ENCODE measurements at places on chromosomes 11 and 22.
A peak's percentile ranks its signal among the peaks of the same experiment; 100 is the strongest.

DNA sequence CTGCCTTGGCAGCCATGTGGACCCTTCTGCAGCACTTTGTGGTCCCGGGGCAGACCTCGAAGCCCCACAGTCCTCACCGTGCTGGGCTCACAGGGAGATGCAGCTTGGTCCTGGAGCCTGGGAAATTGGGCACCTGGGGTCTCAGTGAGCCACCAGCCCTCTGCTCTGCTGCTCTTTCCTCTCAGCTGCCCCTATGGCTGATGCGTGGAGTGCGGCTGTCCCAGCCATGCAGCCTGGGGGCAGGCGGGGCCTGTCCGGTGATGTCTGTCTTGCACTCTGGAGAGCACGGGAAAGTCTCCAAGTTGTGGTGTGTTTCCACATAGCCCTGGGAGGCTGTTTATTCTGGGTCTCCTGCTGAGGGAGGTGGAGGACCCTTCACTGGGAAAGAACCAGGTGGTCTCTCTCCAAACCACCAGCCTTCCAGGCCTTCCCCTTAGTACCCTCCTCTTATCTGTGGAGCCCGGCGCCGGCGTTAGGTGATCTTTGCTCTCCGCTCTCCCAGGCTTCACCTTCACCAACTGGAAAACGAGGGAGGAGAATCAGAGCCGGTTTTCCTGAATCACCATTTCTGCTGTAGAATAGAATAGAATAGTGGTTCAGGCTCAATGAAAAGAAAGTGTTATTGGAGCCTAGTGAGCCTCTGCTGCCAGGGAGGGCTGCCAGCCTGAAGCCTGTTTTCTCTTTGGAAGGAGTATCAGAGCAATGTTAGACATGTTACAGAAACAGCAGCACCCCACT lies 41.2 kb upstream of the GRAMD4 start:
- peaks cover 54% of the 10 kb centered on the region for H3K4me1 ChIP-seq
- DNase-seq, result no peak
- H3K27ac ChIP-seq, result peak overlapping the region; percentile 27
- H3K4me3 ChIP-seq, result peak overlapping the region; percentile 92

GRCh38 chr11:102950622-102951081 lies 4.9 kb downstream of the MMP13 start:
- H3K4me3 ChIP-seq, result no peak overlapping the region
- peaks cover 6% of the 10 kb centered on the region for H3K27me3 ChIP-seq
- no peaks in the 10 kb centered on the region for H3K4me1 ChIP-seq
- DNase-seq, result no peak

- H3K4me3 ChIP-seq, result no peak overlapping the region
- no peak overlapping the region for H3K27ac ChIP-seq
- no peaks in the 10 kb centered on the region for H3K27me3 ChIP-seq
- no peaks in the 10 kb centered on the region for H3K4me1 ChIP-seq
- H3K36me3 ChIP-seq, result no peaks in the 10 kb centered on the region
Observed at GRCh38 chr11:106681435-106681834, 336.8 kb downstream of the GUCY1A2 start.

DNA sequence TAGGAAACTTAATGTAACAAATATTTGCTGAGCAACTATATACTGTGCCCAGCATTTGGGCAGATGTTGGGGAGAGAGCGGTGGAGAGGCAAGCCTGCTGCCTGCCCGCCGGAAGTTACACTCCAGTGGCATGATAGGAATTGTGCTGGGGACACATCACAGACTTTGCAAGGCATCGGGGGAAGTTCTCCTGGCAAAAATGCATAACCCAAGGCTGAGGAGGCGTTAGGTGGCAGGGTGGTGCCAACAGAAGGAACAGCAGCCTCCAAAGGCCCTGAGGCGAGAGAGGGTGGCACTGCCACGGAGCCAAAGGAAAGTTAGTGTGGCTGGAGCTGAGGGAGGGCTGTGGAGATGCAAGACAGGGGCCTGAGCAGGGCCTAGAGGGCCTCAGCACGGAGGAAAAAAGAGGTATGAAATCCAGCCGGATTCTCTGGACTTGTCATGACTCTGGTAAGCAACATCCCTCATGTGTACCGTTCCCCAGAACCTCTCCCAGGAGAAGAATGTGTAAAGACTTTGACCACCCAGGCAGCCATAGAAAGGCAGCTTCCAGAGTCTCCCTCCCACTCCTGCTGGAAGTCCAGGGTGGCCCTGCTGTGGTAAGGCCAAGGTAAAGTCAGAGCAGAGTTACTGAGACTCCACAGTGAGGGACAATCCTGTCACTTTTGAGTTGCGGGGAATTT lies 76.1 kb upstream of the RAB1B start:
- no peak overlapping the region for H3K4me3 ChIP-seq
- no peak for DNase-seq
- H3K27me3 ChIP-seq, result no peaks in the 10 kb centered on the region
- H3K27ac ChIP-seq, result peak overlapping the region; percentile 30
- peaks cover 8% of the 10 kb centered on the region for H3K36me3 ChIP-seq
- peaks cover 18% of the 10 kb centered on the region for H3K4me1 ChIP-seq

- no peak overlapping the region for H3K27ac ChIP-seq
- H3K4me1 ChIP-seq, result peaks cover 7% of the 10 kb centered on the region
- DNase-seq, result no peak
Observed at GRCh38 chr11:123033895-123034294, 28.0 kb downstream of the HSPA8 start.

GRCh38 chr22:49783926-49784629 lies 43.6 kb downstream of the BRD1 start:
- no peak overlapping the region for H3K4me3 ChIP-seq
- H3K27me3 ChIP-seq, result no peaks in the 10 kb centered on the region
- peaks cover 9% of the 10 kb centered on the region for H3K36me3 ChIP-seq

GRCh38 chr11:70169632-70170031 lies 33.5 kb upstream of the FADD start:
- peaks cover 8% of the 10 kb centered on the region for H3K27me3 ChIP-seq
- DNase-seq, result no peak
- H3K36me3 ChIP-seq, result no peaks in the 10 kb centered on the region
- no peak overlapping the region for H3K27ac ChIP-seq
- no peak overlapping the region for H3K4me3 ChIP-seq
- H3K4me1 ChIP-seq, result no peaks in the 10 kb centered on the region

- peaks cover 2% of the 10 kb centered on the region for H3K27me3 ChIP-seq
- H3K4me1 ChIP-seq, result peaks cover 15% of the 10 kb centered on the region
- no peak for DNase-seq
- no peak overlapping the region for H3K4me3 ChIP-seq
- H3K36me3 ChIP-seq, result no peaks in the 10 kb centered on the region
Observed at GRCh38 chr22:23032658-23033057, 37.7 kb upstream of the GNAZ start.

GRCh38 chr11:77557553-77557952 lies 32.2 kb upstream of the AQP11 start:
- no peaks in the 10 kb centered on the region for H3K4me1 ChIP-seq
- no peaks in the 10 kb centered on the region for H3K36me3 ChIP-seq
- no peak overlapping the region for H3K27ac ChIP-seq
- no peak for DNase-seq

GRCh38 chr22:43036282-43036829 lies 21.4 kb upstream of the PACSIN2 start:
- no peak for DNase-seq
- H3K36me3 ChIP-seq, result no peaks in the 10 kb centered on the region
- H3K27ac ChIP-seq, result no peak overlapping the region

DNA sequence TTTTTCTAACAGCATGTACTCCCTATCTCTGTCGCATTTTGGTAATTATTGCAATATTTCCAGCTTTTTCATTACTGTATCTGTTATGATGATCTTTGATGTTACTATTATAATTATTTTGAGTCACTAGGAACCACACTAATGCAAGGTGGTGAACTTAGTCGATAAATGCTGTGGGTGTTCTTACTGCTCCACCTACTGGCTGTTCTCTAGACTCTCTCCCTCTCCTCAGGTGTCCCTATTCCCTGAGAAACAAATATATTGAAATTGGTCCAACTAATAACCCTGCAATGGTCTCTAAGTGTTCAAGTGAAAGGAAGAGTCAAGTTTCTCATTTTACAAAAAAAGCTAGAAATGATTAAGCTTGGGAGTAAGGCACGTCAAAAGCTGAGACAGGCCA lies 10.5 kb downstream of the ARL14EP start:
- DNase-seq, result no peak
- peaks cover 29% of the 10 kb centered on the region for H3K4me1 ChIP-seq
- H3K4me3 ChIP-seq, result no peak overlapping the region
- H3K36me3 ChIP-seq, result peaks cover 5% of the 10 kb centered on the region

DNA sequence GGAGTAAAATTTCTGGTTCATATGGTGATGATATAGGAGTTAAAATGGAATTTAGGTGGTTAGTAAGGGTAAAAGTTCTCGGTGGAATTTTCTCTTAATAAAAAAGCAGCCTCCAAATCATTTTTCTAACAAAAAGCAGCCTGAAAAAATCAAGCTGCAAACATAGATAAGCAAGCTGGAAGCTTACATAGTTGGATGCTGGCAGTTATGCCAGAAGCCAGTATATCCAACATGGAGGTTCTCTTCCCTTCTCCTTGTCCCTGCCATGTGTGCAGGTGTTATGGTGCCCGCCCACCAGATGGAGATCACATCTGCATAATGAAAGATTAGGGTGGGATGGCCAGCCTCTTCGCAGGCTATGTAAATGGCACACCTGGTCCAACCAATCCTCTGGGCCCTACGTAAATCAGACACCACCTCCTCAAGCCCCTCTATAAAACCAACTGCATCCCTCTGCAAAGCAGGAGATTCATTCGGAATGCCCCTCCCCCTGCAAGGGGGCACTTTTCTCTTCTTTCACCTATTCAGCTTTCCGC lies 22.4 kb downstream of the PIWIL3 start:
- H3K4me1 ChIP-seq, result peaks cover 6% of the 10 kb centered on the region
- H3K27me3 ChIP-seq, result peaks cover 10% of the 10 kb centered on the region
- H3K27ac ChIP-seq, result no peak overlapping the region
- H3K4me3 ChIP-seq, result no peak overlapping the region

GRCh38 chr22:33300165-33300564 lies 242.0 kb upstream of the SYN3 start:
- no peaks in the 10 kb centered on the region for H3K4me1 ChIP-seq
- no peak for DNase-seq
- H3K27ac ChIP-seq, result no peak overlapping the region
- H3K36me3 ChIP-seq, result no peaks in the 10 kb centered on the region
- H3K27me3 ChIP-seq, result peaks cover 7% of the 10 kb centered on the region
- no peak overlapping the region for H3K4me3 ChIP-seq

DNA sequence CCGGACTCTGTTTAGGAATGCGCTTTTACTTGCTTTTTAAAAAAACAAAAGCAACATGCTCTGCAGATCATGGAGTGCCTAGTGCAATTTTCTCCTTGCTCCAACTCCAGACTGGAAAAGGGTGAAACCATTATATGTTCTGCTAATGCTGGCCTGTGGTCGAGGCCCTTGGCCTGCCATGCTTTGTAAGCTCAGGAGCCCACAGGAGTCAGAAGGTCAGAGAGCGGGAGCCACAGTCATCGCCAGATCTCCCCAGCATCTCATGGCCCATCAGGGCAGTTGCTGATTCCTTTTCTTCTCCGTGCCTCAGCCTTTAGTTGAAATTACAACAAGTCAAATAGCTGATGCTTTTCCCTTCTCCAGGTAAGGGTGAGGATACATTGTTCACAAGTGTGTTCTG lies 80.3 kb downstream of the DDIAS start:
- no peaks in the 10 kb centered on the region for H3K27me3 ChIP-seq
- peaks cover 11% of the 10 kb centered on the region for H3K36me3 ChIP-seq
- H3K27ac ChIP-seq, result no peak overlapping the region
- peaks cover 43% of the 10 kb centered on the region for H3K4me1 ChIP-seq
- no peak overlapping the region for H3K4me3 ChIP-seq

DNA sequence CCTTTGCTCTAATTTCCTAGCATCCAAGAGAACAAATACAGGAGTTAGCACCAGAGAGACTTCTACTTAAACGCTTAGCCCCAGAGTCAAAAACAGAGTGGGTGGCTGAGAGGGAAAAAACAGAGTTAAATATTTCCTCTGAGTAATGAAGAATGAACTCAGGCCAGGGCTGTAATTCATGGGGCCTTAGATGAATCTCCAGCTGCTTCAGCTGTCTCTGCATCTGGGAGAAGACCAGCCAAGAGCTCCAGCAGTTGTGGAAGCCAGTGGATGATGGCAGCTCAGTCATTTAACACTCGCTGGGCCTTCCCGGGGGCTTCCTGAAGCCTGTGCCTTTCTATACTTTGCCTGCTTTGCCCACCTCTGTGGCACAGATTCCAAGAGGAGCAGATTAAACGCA lies 5.7 kb upstream of the ADAMTS15 start:
- peaks cover 15% of the 10 kb centered on the region for H3K27me3 ChIP-seq
- peaks cover 13% of the 10 kb centered on the region for H3K4me1 ChIP-seq
- DNase-seq, result no peak

- no peaks in the 10 kb centered on the region for H3K27me3 ChIP-seq
- peaks cover 21% of the 10 kb centered on the region for H3K4me1 ChIP-seq
- H3K36me3 ChIP-seq, result peaks cover 10% of the 10 kb centered on the region
- DNase-seq, result peak; percentile 74
- peak overlapping the region; percentile 91 for H3K27ac ChIP-seq
Observed at GRCh38 chr22:36873614-36874308, 13.0 kb downstream of the NCF4 start.

- no peak for DNase-seq
- H3K4me1 ChIP-seq, result peaks cover 20% of the 10 kb centered on the region
- peaks cover 5% of the 10 kb centered on the region for H3K36me3 ChIP-seq
- H3K4me3 ChIP-seq, result no peak overlapping the region
- no peaks in the 10 kb centered on the region for H3K27me3 ChIP-seq
Observed at GRCh38 chr11:124946735-124947141, 7.3 kb upstream of the CCDC15 start.

DNA sequence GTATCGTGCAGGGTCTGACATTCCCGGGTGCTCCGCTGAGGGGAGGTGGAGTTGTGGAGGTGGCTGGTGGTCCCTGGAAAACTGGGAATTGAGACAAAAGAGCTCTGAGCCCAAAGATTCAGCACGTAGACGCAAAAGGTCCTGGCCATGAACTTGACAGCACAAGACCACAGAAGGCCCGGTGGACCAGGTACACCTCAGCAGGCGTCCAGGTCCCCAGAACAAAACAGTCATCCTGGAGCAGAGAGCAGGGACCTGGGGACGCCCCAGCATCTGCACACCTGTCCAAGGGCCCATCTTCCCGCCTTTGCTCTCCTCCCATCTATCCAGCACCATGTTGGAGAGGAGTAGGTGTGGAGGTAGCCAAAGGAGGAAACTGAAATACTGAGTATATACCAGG lies 13.8 kb upstream of the MB start:
- no peak overlapping the region for H3K27ac ChIP-seq
